ENCODE measurements at places on chromosomes 2 and 18. TPM values are rescaled to one million over a fixed set of nuclear protein-coding genes. Genes with fewer than 3 reads are reported as not detected.

DNA sequence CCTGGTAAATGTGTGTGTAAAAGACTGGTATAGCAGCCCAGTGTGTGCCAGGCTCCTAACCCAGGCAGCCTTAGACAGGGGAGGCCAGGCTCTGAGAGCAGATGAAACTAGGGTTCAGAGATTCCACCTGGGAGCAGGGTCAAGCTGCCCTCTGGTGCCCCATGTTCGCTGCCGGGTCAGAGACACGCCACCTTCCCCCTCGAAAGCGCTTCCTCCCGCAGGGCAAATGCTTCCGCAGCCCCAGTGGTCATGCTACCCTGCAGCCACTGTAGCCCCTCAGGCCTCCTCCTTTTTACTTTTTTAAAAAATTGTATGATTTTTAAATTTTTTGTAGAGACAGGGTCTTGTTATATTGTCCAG lies 10.6 kb upstream of the KLF11 start:
- peaks cover 8% of the 10 kb centered on the region for H3K27me3 ChIP-seq
- H3K4me3 ChIP-seq: no peak overlapping the region
- no peak for DNase-seq

C2orf66 gene
- total RNA-seq: 0.38 TPM

- no peak overlapping the region for H3K4me3 ChIP-seq
- H3K27ac ChIP-seq: no peak overlapping the region
- H3K4me1 ChIP-seq: peaks cover 20% of the 10 kb centered on the region
- peaks cover 10% of the 10 kb centered on the region for H3K27me3 ChIP-seq
- H3K36me3 ChIP-seq: no peaks in the 10 kb centered on the region
Measured at GRCh38 chr2:60353863-60354262, 199.6 kb downstream of the BCL11A start.

MDH1 gene
- total RNA-seq: 125 TPM

HOXD11 gene
- total RNA-seq: not detected

GRCh38 chr18:57803103-57803969 lies at the start of gene ATP8B1:
ATP8B1 (minus strand) TSS chr18:57803315; CDS start chr18:57731807, 71,508 bp downstream.
- peak; percentile 98 for DNase-seq
- peaks cover 32% of the 10 kb centered on the region for H3K4me1 ChIP-seq
- H3K4me3 ChIP-seq: peak within 1 kb of the TSS; percentile 90
- H3K27me3 ChIP-seq: peaks cover 10% of the 10 kb centered on the region

ST6GAL2 gene
- 8.3 TPM for total RNA-seq

GRCh38 chr18:30676053-30676480 lies 366.5 kb downstream of the DSC3 start:
- no peak overlapping the region for H3K27ac ChIP-seq
- peaks cover 2% of the 10 kb centered on the region for H3K36me3 ChIP-seq
- H3K4me3 ChIP-seq: no peak overlapping the region
- H3K4me1 ChIP-seq: peaks cover 2% of the 10 kb centered on the region
- no peak for DNase-seq

- DNase-seq: no peak
- no peak overlapping the region for H3K27ac ChIP-seq
- H3K36me3 ChIP-seq: no peaks in the 10 kb centered on the region
- H3K4me1 ChIP-seq: no peaks in the 10 kb centered on the region
- H3K4me3 ChIP-seq: no peak overlapping the region
Measured at GRCh38 chr2:104406261-104406726, 447.6 kb upstream of the POU3F3 start.

DNA sequence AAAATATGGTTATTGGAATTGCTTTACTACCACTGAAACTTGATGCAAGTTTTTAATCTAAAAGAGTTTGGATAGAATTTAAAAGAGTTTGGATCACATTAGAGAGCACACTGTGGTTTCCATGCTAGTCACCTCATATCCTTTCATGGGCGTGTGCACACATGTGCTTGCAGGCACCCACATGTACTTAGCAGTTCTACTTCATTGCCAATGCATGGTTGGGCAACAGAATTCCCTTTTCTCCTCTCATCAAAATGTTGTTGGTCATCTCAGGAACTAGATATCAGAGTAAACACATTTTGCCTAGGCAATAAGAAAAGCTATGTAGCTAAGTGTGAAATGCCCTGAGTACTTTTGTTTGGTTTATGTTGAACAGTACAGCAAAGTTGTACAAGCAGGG lies 254.1 kb upstream of the RASGRP3 start:
- H3K27me3 ChIP-seq: no peaks in the 10 kb centered on the region
- H3K27ac ChIP-seq: no peak overlapping the region
- no peaks in the 10 kb centered on the region for H3K4me1 ChIP-seq
- H3K36me3 ChIP-seq: peaks cover 9% of the 10 kb centered on the region
- DNase-seq: no peak

DNA sequence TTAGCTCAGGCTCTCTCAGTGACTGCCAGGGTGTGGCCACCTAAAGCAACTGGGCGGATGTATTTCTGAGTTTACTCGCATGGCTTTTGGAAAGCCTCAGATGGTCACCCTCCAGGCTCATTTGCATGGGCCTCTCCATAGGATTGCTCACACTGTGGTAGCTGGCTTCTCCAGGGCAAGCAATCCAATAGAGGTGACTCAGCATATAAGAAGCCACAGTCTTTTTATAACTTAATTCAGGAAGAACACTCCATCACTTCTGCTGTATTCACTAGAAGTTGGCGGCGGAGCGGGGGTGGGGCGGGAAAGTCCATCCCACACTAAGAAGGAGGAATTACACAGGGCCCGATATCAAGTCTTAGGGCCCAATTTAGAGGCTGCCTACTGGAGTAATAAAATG lies 3.6 kb upstream of the DOK6 start:
- H3K36me3 ChIP-seq: no peaks in the 10 kb centered on the region
- H3K27ac ChIP-seq: no peak overlapping the region
- no peak for DNase-seq
- H3K4me3 ChIP-seq: no peak overlapping the region
- peaks cover 11% of the 10 kb centered on the region for H3K27me3 ChIP-seq
- H3K4me1 ChIP-seq: peaks cover 7% of the 10 kb centered on the region

VWA3B gene
- 0.47 TPM for total RNA-seq

MYCN gene
- 17.6 TPM for total RNA-seq

- H3K27ac ChIP-seq: no peak overlapping the region
- peaks cover 3% of the 10 kb centered on the region for H3K27me3 ChIP-seq
- no peak for DNase-seq
- H3K36me3 ChIP-seq: no peaks in the 10 kb centered on the region
Measured at GRCh38 chr2:96407041-96407918, 71.7 kb downstream of the NCAPH start.

- peaks cover 3% of the 10 kb centered on the region for H3K27me3 ChIP-seq
- H3K27ac ChIP-seq: no peak overlapping the region
- no peak overlapping the region for H3K4me3 ChIP-seq
Measured at GRCh38 chr2:217971166-217971565, 31.6 kb downstream of the TNS1 start.

DNA sequence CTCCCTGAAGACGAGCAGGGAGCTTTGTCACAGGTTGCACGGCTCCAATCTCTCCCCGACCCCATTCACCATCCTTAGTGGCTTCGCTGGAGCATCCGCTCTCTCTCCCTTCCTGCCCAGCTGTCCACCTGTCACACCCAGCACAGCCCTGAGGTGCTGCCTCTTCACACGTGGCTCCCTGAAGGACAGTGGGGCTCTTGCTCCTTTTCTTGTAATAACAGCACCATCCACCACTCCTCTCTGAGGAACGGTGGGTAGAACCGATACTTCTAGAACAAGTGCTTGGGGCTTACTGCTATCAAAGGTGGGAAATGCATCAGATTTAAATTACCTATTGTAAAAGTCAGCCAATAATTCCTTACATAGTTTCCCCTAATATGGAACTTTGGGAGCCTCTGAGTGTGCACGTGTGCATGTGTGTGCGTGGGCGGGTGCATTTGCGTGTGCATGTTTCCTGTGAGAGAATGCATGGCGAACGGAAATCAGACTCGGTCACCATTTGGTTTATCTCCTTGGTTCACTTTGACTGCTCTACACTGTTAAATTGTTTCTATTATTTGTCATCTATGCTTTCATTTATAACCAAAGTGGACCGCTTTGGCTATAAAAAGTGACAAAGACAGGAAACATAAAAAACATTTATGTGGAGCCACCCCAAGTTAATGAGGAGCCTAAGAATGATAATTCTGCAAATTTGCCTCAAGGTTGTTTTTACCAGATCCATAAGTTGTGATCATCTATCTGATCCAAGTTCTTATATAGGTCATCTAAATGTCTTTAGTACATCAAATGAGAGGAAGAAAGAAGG lies 39.1 kb downstream of the KLHL29 start:
- DNase-seq: no peak
- peaks cover 3% of the 10 kb centered on the region for H3K27me3 ChIP-seq
- H3K4me3 ChIP-seq: no peak overlapping the region
- no peaks in the 10 kb centered on the region for H3K4me1 ChIP-seq
